Anterior cingulate cortex (tissue), 58 donors: ENCODE measurements at places on chromosomes 3 and 15.

DNA sequence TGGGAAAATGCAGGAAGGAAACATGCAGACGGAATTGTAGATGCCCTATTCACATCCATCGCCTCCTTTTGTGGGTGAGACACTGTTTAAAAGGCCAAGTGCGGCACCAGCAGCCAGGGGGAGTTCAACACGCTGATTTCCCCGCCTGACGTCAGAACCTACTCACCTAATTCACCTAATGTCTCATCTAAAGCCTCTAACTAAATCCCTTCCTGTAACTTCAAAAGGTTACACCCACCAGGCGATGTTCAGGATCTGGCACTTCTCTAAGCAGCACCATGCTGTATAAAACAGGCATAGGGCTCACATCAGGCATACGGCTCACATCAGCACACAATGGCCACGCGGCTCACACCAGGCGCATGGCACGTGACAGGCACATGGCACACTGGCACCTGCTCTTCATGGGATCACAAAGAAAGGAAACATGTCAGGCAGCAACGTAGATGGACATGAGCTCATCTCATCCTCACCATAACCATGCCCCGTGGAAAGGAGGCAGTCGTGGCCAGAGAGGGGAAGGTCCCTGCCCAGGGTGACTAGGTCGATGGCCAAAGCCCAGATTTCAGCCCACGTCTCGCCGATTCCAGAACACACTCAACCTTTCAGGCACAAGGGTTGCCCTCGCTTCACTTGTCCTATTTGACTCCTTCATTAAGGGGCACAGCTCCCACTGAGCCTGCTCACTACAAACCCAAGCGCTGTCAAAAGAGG is 21.7 kb downstream of the XXYLT1 start:
- DNase-seq, result no peak

- no peak for DNase-seq
Observed at GRCh38 chr3:169662132-169662842, 1.2 kb downstream of the MECOM start.

DNA sequence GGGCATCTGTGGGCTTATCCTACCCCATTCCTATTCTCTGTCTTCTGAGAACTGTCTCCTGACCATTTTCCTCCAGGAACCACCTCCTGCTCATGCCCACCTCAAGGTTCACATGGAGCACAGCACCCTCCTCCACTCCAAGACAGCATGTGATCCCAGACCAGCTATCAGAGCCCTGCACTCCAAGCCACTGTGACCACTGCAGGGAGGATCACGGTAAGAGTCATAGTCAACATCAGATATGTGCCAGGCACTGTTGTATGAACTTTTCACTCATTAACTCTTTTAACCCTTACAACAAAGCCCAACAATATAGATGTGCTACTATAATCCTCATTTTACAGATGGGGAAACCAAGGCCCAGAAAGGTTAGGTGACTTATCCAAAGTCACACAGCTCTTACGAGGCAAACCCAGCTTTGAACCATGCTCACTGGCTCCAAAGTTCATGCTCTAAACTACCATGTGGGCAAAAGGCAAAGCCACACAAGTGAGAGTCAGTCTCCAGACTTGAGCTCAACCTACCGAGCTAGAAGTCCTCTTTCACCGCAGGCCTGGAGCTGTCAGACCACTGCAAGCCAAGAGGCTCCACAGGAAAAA is 115.1 kb upstream of the IQSEC1 start:
- DNase-seq, result no peak

DNA sequence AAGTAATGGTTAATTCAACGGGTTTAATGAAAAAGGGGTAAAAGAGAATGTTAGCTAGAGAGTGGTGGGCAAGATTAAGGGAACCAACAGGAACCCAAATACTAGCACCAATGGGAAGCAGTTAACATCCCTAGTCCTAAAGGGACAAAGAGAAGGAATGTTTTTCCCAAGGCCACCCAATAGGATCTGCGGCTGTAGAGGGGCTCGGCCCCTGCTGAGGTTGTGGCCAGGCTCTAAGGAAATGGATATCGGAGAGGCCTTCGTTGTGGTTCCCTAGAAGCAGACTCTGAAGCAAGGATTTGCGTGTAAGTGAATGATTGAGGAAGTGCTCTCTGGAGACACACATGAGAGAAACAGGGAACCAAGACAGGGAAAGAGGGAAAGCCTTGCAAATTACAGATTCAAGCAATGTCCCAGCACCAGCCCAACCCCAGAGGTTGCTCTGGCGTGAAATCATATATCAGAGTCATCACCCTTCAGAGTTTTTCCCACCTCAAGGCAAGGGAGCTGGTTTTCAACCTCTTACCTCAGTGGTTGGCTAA is 83.6 kb upstream of the TNIK start:
- no peak for DNase-seq

- DNase-seq, result no peak
Observed at GRCh38 chr15:51561271-51561670, 61.3 kb downstream of the DMXL2 start.

GRCh38 chr3:54212723-54213122 is 90.4 kb downstream of the CACNA2D3 start:
- no peak for DNase-seq

DNA sequence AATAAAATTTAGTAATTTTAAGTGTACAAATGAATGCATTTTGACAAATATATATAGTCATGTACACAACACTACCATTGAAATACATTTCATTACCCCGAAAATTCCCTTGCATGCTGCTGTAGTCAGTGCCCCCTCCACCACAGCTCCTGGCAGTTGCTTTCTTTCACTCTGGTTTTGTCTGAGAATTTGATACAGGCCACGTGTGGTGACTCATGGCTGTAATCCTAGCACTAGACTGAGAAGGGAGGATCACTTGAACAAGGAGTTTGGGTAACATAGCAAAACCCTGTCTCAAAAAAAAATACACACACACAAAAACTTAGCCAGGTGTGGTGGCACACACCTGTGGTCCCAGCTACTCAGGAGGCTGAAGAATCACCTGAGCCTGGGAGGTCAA is 65.4 kb downstream of the TFRC start:
- no peak for DNase-seq

DNA sequence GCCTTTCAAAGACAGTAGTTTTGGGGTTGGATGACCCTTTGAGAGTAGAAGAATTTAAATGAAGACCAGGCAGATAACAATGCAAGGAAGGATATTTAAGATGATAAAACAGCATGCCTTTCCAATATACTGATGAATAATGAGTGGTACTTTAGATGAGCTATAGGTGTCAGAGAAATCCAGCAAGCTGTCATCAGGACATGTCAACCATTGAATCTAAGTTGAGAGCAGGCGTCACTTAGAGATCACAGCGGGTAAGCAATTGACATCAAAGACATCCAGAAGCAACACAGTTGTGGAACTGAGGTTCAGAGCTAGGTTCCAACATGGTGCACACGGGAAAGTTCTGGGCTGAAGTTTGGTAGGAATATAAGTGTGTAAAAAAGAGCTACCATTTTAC is 25.0 kb downstream of the CCDC54 start:
- DNase-seq, result no peak

- no peak for DNase-seq
Observed at GRCh38 chr3:173733029-173733652, 335.6 kb downstream of the NLGN1 start.

- DNase-seq, result no peak
Observed at GRCh38 chr15:59340325-59340724, 32.3 kb downstream of the MYO1E start.

GRCh38 chr3:105139881-105140560 is 226.7 kb upstream of the ALCAM start:
- no peak for DNase-seq

DNA sequence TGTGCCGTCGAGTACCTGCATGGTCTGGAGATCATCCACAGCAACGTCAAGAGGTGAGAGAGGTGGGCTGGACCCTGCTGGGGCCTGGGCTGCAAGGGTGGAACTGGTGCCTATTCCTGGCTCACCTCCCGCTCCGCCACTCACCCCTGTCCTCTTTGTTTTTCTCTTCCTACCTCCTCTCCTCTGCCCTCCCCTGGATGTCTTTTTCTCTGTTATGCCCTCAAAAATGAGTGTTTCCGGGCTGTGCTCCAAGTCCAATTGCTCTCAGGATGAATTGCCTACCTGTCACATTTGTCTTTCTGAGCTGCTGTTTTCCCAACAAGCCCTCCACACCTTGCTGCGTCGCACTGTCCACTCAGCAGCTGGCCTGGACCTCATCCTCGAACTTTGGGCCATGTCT is 28.5 kb upstream of the TATDN2 start:
- DNase-seq, result no peak

GRCh38 chr3:2504912-2505311 is 406.2 kb downstream of the CNTN4 start:
- DNase-seq, result no peak

- no peak for DNase-seq
Observed at GRCh38 chr3:127789051-127789450, 33.3 kb downstream of the MGLL start.

DNA sequence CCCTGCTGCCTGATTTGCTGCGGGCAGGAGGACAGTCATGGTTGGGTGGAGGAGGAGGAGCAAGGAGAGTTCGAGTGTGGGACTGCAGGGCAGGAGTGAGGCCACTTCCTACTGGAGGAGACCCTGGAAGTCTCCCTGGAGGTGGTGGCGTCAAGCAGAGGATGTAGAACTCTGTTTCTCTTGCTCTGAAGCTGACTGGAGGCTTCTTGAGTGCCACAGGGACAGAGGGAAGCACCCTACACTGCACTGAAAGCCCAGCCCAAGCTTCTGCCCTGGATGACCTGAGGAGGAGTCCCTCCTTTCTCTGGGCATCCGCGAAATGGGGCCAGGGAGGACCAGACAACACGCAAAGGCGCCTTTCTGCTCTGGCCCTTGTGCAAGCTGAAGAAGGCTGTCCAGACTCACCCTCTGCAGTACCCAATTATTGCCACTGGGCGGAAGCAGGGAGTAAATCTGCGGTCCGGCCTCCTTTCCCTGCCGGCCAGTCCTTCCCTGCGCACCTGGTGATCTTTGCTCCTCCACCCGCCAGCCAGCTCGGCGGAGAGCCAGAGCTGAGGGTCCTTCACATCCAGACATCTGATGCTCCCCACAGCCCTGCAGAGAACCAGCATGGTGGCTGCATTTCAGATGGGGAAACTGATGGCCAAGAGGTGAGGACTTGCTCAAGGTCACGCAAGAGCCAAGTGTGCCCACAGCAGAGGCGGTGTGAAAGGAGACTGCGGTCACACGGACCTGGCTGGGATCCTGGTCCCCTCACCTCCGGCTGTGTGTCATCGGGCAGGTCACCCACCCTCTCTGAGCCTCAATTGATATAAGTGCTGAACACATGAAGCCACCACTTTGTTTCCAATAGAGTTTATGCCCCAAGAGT is 207.1 kb downstream of the TBC1D2B start:
- peak; percentile 34 for DNase-seq

DNA sequence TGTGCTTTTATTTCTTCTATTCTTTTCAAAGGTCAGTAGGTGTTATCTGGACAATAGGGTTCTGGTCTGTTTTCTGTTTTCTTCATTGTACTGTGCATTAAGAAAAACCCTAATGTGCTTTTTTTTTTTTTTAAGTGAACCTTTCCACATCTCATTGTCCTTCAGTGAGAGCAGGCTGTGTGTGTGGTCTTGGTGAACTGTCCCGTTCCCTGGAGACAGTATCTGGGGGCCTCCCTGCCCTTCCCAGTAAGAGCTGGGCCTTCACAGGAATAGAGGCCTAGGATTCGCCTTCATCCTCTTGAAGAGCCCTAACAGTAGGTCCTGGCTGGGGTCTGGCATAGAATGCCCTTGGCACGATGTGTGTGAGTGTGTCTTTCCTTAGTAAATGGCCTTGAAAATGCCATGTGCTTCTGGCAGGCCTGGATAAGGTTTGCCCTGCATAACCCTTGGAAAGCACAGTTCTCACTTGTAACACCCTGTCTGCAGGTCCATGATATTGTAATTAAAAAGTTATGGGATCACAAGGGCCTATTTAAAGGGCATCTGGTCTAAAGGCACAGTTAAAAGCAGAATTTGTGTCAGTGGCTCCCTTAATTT is 81.2 kb downstream of the IGF1R start:
- DNase-seq, result no peak

- no peak for DNase-seq
Observed at GRCh38 chr15:70486012-70486411, 277.3 kb downstream of the UACA start.

GRCh38 chr3:106140431-106140830 is 271.6 kb upstream of the CBLB start:
- DNase-seq, result no peak

- DNase-seq, result no peak
Observed at GRCh38 chr3:154979331-154979730, 100.8 kb upstream of the MME start.

DNA sequence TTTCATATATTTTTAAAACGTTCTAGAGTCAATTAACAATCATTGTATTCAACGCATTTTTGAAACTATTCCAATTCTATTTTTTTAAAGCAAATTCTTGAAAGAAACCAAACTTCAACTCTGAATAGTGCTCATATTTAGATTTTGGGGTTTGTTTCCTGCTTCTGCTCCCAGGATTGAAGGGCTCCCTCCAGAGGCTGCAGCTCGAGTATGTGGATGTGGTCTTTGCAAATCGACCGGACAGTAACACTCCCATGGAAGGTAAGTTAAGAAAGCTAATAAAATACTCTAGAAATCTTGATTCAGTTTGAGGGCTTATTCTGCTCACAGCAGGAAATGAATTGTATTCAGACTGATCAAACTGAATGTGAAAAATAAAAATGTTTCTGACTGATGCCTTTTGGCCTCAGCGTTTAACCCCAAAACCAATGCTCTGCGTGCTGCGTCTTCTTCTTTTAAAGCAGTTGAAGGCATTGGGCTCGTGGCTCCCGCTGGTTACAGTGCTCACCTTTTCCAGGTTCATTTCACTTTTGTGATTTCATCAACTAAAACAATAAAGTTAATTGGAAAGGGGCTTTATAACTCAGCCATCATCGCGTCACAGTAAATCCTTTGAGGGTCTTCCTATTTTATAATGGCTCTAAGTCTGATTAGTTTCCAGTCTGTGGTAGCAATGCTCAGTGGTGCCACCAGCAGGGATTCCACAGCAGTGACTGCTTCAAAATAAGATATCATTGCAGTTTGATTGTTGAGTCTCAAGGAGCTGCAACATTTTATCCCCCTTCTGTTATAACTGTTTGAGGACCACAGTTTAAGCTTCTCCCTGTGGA is 80.1 kb downstream of the SSR3 start:
- no peak for DNase-seq

DNA sequence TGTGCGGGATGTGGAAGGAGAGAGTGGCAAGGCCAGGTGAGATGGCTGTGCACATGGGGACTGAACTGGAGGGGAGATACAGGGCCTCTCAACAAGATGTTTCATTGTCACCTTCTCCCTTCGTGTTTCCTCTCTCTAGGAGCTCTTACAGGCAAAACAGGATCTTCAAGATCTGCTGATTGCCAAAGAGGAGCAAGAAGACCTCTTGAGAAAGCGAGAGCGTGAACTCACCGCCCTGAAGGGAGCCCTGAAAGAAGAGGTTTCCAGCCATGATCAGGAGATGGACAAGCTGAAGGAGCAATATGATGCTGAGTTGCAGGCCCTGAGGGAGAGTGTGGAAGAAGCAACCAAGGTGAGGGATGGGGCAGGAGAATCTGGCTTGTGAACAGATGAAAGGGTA is 85.2 kb downstream of the CGNL1 start:
- no peak for DNase-seq

- no peak for DNase-seq
Observed at GRCh38 chr3:152977366-152977765, 142.4 kb downstream of the P2RY1 start.
